Inflammatory macrophage treated with lipopolysaccharide for 4 hours (primary cell): ENCODE measurements at places on chromosomes 16 and 17.

DNA sequence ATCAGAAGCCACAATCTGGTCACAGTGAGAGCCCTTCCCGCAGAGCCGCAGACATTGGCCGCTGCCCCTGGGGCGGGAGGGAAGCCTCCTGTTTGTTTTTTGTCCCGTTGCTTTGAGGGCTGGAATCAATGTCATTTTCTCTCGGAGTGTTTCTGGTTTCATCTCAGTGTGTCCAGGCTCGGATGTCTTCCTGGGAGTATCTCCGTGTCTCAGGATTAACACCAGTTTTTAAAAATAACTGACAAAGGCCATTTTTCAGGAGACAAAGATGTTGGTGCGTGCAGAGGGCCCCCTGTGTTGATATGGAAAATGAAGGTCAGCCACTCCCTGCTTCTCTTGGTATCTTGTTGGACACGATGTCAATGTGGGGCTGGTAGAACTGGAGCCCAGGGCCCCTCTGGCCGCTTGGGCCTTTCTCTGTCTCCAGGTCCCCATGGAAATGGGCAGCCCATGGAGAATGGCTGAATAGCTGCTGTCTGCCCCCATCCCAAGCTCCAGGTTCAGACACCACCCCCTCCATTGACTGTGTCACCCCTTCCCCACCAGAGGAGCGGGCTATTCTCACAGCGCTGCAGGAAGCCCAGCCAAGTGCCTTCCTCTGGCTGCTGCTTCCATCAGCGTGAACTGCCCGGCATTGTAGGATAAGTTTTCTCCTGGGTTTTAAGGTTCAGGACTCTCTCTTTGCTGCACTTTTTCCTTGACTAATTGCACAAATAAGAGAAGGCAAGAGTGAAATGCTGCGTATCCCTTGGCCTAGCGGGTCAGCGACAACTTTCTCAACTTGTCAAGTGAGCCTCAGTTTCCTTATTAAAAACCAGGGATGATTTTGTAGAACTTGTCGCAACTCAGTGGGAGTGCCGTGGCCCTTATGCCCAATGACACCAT lies 72.2 kb upstream of the METTL9 start:
- no peak for DNase-seq

DNA sequence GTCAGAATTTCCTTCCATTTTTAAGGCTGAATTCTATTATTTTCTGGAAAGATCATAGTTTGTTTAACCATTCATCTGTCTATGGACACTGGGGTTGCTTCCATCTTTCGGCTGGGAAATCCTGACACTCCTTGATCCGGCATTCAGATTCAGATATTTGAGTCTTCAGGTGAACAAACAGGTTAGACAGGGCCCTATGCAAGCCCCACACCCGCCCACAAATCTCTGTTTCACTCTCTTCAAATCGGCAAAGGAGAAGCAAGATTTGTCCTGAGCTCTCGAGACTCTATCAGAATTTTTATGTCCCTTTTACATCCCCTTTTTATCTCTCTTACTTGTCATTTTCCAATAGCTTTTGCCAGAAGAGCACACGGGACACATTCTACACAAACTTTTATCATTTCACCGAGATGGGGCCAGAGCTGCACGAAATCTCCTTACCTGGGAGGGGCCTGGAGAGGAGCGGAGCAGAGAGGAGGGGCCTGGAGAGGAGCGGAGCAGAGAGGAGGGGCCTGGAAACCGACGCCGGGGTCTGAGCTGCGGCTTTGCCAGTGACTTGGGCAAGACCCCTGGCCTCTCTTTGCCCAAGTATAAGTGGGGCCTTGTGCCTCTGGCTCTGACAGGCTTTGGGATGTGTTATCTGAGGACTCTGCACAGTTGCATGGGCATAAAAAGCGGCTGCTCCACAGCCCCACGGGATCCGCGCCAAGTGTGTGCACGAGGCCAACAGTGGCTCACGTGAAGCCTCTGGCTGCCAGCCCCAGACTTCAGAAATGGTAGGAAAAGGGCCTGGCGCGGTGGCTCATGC lies 54.3 kb upstream of the RBFOX3 start:
- DNase-seq: no peak

- no peak for DNase-seq
Observed at GRCh38 chr16:65988024-65988595, 378.4 kb upstream of the CDH5 start.

GRCh38 chr16:89721546-89722391 lies 432 bp downstream of the ZNF276 start:
- DNase-seq: peak; percentile 72

GRCh38 chr17:16818340-16818739 lies 128.3 kb downstream of the CCDC144A start:
- DNase-seq: no peak

DNA sequence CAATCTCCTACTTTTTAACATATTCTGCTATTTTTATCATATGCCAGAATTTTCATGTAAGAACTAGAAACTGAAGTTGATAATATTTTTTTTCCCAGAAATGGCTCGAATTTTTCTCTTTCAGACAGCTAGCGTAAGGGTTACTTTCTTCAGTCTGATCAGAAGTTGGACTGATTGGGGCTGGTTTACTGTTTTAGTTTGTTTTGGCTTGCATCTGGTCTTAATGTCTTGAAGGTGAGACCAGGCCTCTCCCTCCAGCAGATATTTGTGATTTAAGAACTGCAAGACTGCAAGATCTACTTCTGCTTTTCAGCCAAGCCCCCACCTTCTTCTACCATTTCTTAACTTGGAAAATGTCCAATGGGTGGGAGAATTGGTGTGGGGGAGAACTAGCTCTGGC lies 266.4 kb downstream of the HAPSTR1 start:
- no peak for DNase-seq

DNA sequence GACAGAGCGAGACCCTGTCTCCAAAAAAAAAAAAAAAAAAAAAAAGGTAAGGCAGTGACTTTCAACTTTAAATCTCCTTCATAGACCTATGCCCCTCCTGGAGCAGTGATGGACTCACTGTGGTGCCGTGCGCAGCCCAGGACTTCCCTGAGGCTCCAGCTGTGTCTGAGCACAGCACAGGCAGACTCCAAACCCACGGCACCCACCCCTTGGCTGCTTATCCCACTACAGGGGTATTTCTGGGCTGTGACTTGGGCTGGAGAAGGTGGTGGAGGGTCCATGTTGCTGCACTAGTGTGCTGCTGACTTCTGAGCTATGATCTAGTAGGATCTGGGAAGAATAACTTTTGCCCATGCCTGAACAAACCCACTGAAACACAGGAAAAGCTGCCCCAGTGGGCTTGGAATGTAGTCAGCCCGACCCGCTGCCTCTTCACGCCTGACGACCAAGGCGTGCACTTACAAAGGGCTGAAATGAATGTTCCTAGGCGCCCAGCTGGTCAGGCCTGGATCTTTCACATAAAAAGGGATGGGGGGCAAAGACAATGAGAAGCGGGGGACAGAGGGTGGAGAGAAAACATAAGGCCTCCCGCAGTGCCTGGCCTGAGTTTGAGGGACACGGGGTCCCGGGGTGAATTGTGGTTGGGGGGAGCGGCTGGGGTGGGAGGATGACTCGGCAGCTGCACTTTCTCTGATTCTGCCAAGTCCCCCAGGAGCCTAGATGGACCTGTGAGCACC lies 83.0 kb downstream of the IRF8 start:
- no peak for DNase-seq

DNA sequence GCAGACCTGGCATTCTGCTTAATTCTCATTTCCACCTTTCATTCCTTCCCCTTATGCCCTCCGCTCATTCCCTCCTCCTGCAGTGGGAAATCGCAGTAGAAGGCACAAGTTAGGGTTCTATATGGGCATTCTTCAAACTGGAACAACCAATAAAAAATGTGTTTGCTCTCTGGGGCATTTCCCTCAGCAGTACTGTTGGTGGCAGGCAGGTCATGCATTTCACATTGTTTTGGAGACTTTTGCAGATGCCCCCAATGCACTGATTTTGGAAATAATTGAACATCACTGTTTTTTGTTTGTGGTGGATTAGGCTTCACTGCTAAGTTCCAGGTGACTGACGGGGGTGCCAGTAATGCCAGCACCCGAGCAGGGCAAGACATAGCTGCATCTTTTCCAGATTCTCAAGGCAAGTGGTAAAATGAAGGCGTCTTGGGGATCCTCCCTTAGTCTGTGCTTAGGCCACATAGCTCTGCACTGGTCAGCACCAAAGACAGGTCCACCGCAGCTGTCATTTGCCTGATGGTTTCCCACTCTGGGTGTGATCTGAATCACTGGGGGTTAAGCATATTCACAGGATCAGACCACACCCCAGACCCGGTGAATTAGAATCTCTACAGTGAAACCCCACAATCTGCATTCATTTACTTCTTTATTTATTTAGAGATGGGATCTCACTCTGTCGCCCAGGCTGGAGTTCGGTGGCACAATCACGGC lies 304.5 kb downstream of the CPPED1 start:
- no peak for DNase-seq

- DNase-seq: peak; percentile 44
Observed at GRCh38 chr17:75601057-75601987, 13.7 kb downstream of the MYO15B start.

DNA sequence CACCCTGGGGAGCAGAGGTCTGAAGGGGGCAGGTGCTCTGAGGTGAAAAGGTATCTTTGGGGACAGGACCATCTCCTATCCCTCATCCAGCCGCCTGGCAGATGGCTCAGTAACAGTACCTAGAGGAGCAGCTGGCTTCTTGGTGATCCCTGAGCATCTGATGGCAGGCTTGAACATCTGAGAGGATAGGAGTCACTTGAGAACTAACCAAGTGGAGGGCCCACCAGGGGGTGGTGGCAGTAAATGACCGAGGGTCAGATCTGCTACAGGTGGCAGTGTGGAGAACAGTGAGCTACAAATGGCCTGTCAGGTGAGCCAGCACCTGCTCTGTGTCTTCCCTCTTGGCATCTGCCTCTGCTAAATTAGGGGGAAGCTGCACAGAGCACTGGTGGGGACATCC lies 13.8 kb downstream of the HROB start:
- no peak for DNase-seq

GRCh38 chr17:49198211-49198610 lies 12.2 kb downstream of the GNGT2 start:
- peak; percentile 73 for DNase-seq

DNA sequence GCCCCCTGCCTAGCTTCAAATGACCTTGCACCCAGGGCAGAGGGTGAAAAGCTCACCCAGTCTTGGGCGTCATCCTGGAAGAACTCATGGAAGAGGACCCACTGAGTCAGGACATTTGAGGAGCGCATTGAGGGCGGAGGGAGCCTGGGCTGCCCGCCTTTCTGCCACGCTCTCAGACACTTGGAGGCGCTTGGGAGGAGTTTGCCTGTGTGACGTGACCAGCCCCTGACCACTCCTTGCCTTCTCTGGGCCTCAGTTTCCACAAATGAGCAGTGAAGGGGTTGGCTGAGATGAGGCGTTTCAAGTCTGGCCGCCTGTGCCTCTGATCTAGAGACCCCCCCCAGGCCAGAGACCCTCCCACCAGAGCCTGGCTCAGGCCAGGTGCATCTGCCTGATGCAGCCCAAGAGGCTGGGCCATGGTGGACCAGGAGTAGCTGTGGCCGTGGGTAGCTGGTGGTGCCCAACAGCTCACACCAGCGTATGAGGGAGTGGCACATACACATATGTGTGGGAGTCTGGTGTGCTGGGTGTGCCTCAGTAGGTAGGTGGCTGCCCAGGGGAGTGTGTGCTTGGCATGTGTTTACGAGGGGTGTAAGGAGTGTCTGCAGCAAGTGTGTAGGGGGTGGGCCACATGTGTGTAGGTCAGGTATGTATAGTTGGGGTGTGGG lies 80.2 kb upstream of the TOB1 start:
- DNase-seq: no peak

- peak; percentile 18 for DNase-seq
Observed at GRCh38 chr16:22360963-22361659, 13.3 kb downstream of the CDR2 start.

GRCh38 chr17:28443901-28444638 lies 29.4 kb upstream of the SLC13A2 start:
- DNase-seq: no peak

DNA sequence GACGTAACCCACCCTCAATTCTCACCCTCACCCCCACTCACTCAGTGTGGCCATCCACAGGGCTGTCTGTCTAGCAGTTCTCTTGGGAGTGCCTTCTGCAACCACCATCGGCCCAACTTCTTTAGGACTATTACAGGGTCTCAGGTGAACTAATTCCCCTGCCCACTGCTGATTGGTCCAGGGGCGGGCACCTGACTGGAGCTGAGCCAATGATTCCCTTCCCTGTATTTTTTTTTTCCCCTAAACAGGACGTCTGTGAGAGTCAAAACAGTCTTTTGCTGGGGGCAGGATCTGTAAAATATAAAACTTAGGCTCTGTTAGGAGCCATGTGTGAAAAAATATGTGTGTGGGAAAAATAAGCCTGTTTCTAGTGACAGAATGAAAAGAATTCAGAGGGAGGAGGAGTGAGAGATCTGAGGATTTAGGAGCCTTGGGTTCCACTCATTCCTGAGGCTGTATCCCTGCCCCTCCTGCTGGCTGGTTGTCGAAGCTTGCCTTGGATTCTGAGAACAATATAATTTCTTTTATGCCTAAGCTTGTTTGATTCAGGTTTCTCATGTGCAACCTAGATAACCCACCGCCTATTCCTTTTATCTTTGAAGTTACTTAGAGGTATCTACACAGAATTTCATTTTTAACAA lies 115.0 kb downstream of the SPACA3 start:
- no peak for DNase-seq

DNA sequence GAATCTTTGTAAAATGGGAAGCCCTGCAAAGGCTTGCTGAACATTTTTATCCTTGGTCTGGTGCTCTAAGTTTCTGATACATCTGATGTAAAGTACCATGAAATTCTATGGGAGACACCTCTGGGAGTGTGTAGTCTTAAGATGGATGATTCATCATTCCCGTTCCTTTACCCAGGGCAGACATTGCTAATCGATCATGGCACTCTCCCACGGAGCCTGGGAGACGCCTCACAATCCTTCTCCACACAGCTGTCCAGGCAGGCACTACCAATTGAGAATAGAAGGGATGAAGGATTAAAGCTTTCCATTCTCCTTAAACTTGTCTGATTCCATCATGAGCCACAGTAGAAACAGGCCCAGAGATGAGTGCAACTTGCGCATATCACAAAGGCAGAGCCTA lies 144.8 kb downstream of the GSG1L start:
- no peak for DNase-seq

- peak; percentile 70 for DNase-seq
Observed at GRCh38 chr17:50087246-50087911, 7.8 kb upstream of the PDK2 start.
